Esophagus squamous epithelium (tissue), 5 donors: ENCODE measurements at places on chromosomes 5 and 9.

DNA sequence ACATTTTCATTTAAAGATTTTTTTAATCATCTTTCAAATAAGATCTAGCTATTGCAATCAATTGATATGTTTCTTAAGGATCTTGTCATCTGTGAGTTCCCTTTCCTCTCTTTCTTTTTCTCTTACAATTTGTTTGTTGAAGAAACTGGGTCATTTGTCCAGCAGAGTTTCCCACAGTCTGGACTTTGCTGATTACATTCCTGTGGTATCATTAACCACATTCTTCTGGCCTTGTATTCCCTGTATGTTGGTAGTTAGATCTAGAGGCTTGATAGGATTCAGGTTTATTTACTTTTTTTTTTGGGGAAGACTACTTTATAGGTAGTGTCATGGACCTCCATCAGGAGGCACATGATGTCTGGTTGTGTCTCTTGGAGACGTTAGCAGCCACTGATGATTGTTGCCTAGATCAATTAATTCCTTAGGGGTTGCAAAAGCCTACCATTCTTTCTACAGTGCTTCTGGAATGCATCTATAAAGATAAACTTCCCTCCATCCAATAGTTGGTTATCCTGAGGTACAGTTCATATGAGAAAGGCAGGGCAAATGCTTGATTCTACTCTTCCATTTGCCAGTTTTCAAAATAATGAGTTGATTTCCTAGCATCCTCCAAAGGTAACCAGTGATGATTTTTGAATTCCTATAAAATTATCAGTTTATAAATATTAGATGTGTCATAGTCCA is 14.3 kb downstream of the PDE8B start:
- no peak for DNase-seq

DNA sequence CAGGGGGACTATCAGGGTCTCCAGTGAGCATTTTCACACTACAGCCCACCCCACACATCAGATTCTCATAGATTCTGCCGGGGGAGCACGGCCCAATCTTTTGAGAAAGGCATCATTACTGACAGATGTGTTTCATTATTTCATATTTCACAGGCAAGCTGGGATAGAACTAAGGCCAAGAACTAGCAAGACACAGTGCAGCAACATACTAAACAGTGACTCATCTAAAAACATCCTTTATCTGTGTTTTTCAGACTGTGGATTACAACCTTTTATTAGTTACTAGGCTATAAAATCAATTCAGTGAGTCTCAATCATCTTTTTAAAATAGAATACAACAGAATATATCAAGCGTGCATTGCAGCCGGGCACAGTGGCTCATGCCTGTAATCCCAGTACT is 59.8 kb downstream of the CPLANE1 start:
- no peak for DNase-seq

DNA sequence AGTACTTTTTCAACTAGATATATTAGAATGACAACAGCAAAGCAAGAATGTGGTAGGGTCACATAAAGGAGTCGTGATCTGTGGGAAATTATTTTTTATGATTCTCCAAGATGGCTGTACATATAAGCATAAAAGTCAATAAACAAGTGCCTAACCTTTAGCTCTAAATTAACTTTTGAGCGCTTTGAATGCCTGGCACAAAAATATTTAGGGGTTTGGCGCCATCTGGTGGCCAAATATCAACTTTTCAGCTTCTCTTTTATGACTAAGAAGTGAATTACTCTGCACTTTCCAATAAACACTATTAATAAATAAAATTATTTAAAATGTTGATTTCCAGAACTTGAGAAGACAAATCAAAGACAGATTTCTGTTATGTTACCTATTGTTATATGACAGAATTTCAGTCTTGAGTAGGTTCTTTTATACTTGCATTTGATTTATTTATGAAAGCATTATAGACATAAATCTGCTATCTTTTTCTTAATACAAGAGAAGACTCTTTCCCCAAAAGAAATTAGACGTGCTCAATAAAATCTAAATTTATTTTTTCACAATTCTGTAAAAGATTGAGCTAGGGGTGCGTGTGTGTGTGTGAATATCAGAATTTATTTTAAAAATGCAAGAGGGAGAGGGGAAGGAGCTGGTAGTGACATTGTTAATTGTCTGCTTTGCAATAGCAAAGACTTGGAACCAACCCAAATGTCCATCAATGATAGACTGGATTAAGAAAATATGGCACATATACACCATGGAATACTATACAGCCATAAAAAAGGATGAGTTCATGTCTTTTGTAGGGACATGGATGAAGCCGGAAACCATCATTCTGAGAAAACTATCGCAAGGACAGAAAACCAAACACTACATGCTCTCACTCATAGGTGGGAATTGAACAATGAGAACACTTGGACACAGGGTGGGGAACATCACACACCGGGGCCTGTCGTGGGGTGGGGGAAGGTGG is 36.7 kb upstream of the ARRDC3 start:
- DNase-seq = no peak

- DNase-seq = no peak
Measured at GRCh38 chr9:1140057-1140456, 89.9 kb downstream of the DMRT2 start.

DNA sequence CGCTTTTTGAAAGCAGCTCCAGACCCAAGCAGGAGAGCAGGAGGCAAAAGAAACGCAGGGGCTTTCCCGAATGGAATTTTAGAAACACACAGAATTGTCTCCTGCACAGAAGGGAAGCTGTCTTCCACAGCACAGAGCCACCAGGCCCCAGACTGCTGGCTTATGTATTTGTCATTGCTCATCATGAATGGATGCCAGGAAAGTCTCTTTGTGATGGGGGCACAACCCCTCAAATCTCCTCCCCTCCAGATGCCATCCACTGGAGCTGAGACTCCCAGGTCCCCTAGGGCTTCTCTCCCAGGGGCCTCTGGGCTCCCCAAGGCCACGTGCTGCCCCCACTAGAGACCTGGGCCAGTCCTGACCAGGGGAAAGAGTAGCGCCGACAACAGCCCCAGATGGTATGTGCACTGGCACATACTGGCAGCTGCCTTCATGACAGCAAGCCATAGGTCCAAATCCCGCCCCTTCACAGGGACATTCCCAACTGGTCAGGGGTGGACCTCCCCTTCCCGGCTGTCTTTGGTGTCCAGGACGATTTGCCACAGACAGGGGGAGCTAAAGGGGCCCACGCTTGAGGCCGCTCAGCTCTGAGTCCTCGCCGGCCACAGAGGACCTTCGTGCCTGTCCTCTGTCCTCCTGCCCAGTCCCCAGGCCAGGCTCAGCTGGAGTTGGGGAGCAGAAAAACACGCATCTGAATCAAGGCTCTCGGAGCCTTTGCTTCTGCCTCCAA is 127.8 kb downstream of the KCNIP1 start:
- DNase-seq = no peak

DNA sequence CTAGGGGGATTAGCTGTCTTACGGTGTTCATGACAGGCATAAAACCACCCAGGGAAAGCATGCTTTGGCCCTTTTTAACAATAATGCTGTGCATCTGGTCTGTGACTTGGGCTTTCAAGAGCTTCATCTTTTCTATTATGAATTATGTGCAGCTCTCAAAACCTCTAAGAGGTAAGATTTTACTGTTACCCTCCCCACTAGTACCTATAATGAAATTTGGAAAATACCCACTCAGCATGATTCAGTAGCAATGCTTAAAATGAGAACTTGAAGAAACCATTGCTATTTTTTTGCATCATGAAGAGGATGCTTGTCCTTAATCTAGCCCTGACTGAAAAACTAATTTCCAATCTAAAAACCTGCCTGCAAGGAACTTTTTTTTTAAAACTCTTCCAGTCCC is 5.8 kb upstream of the LHFPL2 start:
- DNase-seq = no peak

GRCh38 chr5:127810017-127810416 is 106.8 kb downstream of the CCDC192 start:
- DNase-seq = no peak

- no peak for DNase-seq
Measured at GRCh38 chr5:106587-106986, 14.6 kb downstream of the PLEKHG4B start.
